Epithelial cell of prostate (primary cell): ENCODE measurements at places on chromosomes 3 and 15.
A peak's percentile ranks its signal among the peaks of the same experiment; 100 is the strongest.

- DNase-seq = no peak
Measured at GRCh38 chr3:166125179-166125578, 288.0 kb upstream of the BCHE start.

- no peak for DNase-seq
Measured at GRCh38 chr15:85298366-85298765, 82.0 kb upstream of the AKAP13 start.

DNA sequence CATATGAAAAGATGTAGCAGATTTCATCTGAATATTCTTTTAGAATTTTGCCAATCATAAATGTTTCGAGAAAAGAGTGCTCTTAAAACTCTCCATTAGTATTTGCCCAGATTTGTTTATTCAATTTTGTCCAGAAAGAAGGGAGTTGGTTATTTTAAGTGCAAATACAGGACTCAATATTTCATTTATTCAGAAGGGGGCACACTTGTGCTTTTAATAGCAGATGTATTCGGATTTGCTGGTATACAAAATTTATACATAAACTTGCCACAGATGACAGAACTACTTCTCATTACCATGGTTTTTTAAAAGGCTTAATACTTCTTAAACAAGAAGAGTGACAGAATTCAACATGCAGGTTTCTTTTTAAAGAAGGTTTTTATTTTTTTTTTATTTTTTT is 69.8 kb upstream of the GRM7 start:
- DNase-seq = no peak

- DNase-seq = peak; percentile 8
Measured at GRCh38 chr15:89177633-89178306, 43.6 kb downstream of the RLBP1 start.

GRCh38 chr3:50571486-50571885 is 2.2 kb downstream of the HEMK1 start:
- no peak for DNase-seq

GRCh38 chr3:108037770-108038169 is 53.1 kb downstream of the CD47 start:
- no peak for DNase-seq

DNA sequence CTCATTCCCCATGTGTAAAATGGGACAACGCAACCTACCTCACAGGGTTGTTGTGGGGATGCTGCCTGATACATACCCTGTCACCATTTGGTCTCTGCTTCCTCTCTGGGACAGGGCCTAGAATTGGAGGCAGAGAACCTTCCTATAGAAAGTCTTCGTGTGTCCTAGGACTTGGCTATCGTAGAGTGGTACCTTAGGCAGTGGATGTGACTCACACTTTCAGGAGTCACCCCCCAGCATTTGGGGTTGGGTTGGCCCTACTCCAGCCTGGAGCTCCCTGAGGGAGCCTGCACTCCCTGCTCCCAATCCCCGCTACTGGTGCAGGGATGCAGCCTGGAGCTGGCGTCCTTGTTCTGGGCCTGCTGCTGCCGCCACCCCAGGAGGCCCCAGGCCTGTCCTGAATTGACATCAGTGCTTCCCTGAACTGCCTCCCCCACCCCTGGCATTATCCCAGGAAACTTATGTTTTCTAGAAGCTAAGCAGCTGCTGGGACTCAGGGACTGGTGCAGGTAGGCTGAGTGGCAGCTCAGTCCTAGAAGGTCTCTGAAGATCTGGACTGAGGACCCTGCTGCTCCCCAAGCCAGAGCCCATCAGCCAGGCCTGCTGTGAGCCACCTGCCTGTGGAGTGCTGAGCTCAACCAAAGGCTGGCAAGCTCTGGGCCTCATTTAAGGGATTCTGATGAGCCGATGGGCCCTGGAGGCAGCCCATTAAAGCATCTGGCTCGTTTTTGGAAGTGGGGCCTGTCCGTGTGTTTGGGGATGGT is 9.9 kb downstream of the C15orf39 start:
- DNase-seq = no peak

DNA sequence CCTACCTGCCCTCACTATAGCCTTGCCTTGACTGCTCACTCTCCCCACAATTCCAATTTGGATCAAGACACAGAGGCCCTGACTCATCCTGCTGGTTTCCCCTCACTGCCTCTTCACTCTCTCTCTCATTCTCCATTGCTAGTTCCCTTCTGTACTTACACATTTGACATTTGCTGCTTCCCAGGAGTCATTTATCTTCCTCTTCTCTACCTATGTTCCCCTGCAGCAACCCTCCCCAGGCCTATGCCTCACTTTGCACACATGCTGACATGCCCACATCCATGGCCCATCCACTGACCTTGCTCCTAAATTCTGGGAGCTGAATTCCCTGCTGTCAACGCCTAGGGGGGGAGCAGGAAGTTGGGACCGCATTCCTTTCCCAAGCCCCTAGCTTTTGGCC is 82.2 kb downstream of the SRGAP3 start:
- no peak for DNase-seq

DNA sequence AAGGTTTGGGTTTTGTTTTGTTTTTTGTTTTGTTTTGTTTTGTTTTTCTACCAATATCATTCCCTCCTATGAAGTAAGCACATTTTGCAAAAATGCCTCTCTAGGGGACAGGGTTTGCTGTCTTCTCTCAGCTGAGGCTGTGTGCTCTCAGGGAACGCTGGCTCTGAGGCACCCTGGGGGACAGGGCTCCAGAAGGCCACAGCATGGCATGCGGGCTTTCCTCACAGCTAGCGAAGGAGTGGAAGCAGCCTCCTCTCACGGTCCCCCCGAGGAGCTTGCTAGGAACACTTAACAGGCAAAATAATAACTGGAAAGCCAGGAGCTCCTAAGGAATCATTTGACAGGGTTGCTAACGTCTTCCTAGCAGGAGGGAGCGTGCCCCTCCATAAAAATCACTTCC is 227.7 kb upstream of the ST8SIA2 start:
- no peak for DNase-seq

DNA sequence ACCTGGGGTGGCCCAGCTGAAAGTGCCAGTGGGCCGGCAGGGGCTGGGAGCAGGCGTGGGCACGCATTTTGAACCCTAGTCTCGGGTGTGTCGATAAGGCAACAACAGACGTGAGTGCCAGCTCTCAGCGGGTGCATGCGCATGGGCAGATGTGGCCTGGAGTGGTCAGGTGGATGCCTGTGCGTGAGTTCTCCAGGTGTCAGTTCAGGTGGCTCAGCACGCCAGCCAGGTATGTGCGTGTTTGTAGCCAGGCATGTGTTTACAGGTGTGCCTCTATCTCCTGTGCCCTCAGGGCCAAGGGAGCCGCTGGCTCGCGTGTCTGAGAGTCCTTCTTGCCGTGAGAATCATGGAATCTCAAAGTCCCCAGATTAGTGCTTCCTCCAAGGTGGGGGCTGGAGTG is 14.8 kb downstream of the CYP1A2 start:
- peak; percentile 86 for DNase-seq

GRCh38 chr15:56454836-56455235 is 10.1 kb downstream of the MNS1 start:
- DNase-seq = no peak

DNA sequence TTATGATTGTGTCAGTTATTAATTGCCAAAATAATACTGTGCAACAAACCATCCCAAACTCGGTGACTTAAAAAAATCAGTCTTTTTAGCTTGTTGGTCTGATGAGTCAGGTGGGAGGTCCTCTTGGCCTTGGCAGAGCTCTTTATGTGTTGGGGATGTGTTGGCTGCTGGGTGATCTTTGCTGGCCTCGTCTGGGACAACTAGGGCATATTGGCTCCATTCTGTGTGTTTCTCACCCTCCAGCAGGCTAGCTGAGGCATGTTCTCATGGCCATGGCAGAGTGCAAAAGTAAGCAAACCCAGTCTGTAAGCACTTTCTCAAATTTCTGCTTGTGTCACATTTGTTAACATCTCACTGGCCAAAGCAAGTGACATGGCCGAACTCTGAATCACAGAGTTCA is 251.6 kb downstream of the RPLP1 start:
- DNase-seq = peak; percentile 2

DNA sequence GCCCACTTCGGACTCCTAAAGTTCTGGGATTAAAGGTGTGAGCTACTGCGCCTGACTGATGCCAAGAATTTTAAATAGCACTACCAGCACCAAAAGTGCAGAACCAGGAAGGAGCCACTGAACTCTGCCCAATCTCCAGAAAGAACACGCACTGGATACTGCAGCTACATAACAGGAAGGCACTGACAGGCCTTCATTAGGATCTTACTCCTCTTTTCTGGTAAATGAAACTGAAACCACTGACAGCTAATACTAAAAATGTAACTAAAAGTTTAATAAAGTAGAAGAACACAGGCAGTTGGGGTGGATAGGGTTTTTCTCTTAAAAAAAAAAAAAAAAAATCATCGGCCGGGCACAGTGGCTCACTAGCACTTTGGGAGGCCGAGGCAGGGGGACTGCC is 74.1 kb upstream of the CHRM5 start:
- DNase-seq = no peak

DNA sequence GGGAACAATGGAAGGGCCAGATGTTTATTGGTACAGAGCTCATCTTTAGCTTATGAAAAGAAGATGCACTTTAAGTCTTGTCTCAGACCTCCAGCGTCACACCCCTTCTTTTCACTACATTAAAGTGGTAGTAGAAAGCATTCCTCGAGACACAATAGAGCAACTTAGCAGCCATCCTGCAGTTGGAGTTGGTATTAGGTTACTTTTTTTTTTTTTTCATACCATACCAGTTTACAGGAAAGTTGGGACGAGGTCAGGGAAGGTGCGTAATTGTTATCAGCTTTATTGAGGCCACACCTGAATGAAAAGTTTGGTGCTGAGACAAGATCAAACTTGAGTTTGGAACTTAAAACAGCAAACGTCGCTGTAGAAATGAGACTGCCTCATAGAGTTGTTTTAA is 203.8 kb downstream of the SOX2 start:
- no peak for DNase-seq

- DNase-seq = no peak
Measured at GRCh38 chr15:31605467-31605931, 278.9 kb downstream of the KLF13 start.

- peak; percentile 59 for DNase-seq
Measured at GRCh38 chr15:50774450-50774849, 8.9 kb upstream of the SPPL2A start.

DNA sequence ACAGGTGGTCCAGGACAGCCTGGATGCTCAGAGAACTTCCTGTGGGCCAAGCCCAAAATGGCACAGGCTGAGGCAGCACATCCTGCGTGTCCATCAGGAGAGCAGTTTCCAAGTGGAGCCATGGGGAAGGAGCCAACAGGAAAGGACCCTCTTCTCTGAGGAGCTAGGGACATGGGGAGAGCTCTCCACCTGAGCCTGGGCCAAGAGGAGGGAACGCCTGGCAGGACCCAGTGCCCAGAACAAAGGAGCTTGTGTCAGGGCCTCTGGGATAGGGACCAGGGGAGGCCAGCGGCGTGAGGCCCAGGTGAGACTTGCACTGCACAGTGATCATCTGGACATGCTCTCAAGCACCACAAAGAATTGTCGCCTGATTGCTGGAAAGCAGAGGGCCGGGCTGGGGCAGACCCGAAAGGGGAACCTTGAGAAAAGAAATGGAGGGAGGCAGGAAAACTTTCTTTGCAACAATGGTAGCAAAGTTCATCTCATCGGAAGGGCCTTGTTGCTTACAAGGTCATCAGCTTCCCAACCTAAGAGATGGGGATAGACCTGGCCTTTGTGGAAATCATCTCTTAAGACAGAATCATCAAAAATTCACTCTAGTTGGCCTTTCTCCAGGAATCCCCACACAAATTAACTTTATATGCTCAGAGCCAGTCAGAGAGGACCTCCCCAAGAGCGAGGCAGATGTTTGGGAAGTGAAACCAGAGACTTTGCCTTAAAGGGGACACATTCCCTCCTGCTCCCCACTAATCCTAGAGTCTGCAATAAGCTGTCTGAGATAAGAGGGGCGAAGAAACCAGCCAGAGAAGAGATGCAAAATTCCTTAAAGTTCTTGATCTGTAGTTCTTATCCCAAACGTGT is 47.7 kb upstream of the HES1 start:
- DNase-seq = no peak

DNA sequence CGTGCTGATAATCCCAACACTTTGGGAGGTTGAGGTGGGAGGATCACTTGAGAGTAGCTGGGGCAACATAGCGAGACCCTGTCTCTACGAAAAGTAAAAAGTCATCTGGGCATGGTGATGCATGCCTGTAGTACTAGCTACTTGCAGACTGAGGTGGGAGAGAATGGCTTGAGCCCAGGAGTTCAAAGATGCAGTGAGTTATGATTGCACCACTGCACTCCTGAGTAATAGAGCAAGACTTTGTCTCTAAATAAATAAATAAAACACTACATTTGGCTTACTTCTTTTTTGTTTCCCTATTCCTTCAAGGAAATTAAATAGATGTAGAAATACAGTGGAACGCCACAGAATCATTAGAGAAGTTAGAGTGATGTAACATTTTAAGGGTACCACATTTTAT is 20.1 kb upstream of the LDHAL6B start:
- no peak for DNase-seq

- peak; percentile 27 for DNase-seq
Measured at GRCh38 chr3:14047841-14048240, 76.8 kb downstream of the CHCHD4 start.

DNA sequence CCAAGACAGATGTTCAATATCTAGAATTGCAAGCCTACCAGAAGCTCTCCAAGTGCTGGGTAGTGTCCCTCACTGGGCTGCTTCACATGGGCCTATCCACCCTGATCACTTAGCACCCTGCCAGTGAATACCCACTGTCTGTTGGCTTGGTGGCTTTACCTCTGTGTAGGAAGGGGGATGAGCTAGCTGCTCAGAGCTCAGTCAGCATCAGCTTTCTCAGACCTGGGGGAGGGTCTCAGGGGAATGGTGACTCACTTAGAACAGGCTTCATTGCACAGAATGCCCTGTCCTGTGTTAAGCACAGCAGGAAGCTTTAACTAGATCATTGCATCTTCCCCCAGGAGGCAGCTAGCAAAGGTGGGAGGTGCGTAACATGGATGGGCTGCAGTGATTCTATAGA is 209.8 kb downstream of the PDCD6IP start:
- no peak for DNase-seq

GRCh38 chr3:185537369-185537970 is 14.9 kb downstream of the LIPH start:
- peak; percentile 99 for DNase-seq

- DNase-seq = no peak
Measured at GRCh38 chr3:133838916-133839800, 33.5 kb downstream of the SRPRB start.

GRCh38 chr3:37751967-37752648 is 109.6 kb upstream of the CTDSPL start:
- DNase-seq = no peak

GRCh38 chr3:179933914-179934313 is 102.8 kb downstream of the PEX5L start:
- DNase-seq = no peak

- DNase-seq = no peak
Measured at GRCh38 chr3:197508051-197508451, 47.7 kb downstream of the BDH1 start.
